ENCODE measurements at places on chromosomes 3 and 15.

- DNase-seq = no peak
Observed at GRCh38 chr3:16332904-16333426, 68.0 kb downstream of the OXNAD1 start.

GRCh38 chr3:58880182-58880581 lies 169.6 kb downstream of the CFAP20DC start:
- no peak for DNase-seq

DNA sequence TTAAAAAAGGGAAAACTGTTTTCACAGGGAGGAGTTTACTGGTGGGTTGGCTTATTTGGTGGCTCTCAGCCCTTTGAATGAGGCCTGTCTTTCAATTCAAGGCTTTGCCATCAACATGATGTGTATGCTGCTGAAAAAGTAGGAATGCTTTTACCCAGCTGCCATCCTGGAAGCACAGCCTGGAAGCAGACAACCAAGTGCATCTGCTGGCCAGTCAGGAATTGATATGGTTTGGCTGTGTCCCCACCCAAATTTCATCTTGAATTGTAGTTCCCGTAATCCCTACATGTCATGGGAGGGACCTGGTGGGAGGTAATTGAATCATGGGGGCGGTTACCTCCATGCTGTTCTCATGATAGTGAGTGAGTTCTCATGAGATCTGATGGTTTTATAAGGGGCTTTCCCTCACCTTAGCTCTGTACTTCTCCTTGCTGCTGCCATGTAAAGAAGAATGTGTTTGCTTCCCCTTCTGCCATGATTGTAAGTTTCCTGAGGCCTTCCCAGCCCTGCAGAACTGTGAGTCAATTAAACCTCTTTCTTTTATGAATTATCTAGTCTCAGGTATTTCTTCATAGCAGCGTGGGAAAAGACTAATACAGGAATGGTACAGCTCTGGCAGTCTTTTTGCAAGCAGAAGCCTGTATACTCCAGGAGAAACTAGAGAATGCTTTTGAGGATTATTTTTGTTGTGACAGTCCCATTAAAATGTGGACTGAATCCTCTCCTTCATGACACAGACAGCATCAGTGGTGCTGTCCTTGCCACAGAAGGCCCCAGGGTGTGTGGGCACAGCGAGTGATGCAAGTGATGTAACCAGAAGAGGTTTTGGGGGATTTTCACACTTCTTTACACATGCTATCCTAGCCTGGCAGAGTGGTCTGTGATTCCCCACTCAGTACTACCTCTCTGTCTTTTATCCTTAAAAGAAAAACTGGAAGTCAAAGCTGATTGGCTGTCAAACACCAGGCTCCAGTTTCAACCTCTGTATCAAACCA lies 20.0 kb downstream of the PLCL2 start:
- DNase-seq = no peak

DNA sequence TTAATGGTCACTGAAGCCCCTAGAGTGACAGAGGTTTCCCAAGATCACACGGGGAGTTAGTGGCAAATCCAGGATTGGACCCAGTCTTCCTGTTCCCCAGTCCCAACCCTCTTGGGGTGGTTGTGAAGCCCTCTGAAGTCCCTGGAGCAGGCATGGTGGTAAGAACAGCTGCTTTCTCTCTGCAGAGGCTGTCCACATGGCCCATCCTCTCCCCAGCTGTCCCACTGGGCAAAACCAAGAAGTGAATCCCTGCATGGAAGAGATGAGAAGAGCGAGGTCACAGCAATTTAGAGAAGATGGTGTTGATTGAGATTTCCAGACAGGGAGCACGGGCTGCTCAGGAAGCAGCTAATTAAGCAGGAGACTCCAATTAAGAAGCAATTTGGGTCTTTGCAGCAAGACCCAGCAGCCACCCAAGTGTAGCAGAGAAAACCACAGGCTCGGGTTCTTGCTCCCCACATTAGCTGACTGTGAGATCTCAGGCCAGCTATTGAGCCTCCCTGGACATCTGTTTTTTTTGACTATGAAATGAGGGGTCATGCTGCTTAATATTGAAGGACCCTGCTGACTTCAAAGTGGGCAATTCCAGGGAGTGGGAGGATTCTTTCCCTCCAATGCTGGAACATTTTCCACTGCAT lies 14.8 kb upstream of the HDAC11 start:
- no peak for DNase-seq

DNA sequence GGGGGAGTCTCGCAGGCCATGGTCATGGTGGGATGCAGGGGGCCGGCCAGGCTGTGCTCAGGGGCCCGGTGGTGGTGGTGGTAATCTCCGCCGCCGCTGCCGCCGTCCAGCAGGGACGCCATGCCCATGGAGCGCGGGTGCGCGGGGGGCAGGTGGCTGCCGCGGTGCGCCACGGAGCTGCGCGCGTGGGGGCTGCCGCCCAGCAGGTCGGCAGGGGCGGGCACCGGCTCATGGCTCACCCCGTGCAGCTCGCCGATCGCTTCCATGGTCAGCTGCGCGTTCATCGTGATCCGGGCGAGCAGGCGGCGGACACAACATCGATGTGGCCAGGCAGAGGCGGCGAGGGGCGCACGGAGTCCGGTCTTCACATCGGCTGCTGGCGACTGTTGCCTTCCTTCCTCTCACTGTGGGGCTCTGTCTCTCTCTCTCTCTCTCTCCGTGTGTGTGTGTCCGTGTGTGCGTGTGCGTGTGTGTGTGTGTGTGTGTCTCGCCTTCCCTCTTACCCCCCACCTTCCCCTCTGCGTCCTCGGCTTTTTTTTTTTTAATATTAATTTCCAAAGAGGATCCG lies 451 bp downstream of the ONECUT1 start:
- DNase-seq = no peak

GRCh38 chr3:105905328-105905727 lies 36.5 kb upstream of the CBLB start:
- no peak for DNase-seq

DNA sequence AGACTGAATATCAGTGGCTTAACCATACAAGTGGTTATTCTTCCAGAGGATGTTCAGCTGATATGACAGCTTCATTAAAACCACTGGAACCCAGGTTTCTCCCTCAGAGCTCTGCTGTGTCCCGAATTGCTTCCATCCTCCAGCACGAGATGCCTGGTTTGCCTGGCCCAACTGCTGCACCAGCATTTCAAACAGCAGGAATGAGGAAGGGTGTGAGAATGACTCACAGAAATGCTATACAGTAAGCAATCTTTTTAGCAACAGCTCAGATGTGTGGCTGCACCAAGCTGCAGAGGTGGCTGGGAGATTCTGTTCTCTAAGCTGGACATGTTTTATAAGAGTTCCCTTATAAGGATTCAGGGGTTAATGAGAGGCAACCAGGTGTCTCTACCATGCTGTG lies 271.0 kb downstream of the GABRG3 start:
- DNase-seq = no peak

DNA sequence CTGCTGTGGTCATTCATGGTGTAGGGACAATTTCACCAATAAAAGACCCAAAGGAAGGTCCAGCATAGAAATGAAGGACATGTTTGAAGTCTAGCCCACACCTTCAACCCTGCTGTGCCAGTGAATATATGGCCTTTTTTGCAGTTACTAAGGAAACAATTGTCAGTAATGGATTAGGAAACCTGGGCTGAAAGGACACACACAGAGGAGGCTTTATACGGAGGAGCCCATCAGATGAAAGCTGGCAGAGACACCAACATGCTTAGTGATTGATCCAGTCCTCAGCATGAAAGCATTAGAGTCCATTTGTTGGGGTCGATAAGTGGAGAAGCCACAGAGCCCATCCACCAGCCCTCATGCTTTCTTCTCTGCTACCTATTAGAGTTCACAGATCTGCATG lies 584.3 kb downstream of the AGBL1 start:
- no peak for DNase-seq

DNA sequence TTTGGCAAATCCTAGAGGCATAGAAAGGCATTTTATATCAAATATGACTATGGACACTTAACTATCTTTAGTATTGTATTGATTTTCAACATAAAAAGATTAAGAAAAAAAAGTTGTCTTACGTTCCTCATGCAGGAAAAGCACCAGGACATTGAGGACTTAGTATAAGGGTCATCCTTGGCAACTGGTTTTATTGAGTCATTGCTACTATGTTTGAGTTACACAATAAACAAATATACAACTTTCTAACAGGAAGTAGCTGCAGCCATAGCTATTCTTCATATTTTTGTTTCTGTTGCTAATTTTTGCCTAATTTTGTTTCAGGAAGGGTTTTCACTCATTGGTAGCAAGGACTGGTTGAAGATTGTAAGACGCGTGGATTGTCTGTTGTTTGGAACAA lies 93.0 kb downstream of the NPTN start:
- no peak for DNase-seq

DNA sequence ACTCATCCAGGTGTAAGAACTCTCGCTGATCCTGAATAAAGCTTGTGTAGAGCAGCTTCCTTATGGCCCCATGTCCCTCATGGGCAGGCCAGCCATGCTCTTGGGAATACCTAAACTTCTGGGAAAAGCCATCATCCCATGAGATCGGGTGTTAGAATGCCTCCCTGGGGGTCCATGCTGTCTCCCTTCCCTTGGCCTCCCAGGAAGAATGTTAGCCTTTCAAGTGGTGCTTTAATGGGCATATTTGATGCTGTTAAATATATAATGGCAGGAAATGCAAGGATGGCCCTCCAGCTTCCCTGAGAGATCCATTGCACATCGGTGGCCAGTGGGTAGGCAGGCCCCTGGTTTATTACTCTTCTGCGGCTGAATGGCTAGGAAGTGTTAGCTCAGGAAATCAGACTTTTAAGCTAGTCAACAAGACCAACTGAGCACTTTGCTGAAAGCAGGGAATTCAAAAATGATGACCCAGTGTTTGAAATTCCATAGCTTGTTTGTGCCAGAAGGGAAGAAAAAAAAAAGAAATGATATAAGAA lies 60.5 kb upstream of the LRTM1 start:
- no peak for DNase-seq

GRCh38 chr3:76040946-76041345 lies 255.6 kb upstream of the ZNF717 start:
- no peak for DNase-seq

DNA sequence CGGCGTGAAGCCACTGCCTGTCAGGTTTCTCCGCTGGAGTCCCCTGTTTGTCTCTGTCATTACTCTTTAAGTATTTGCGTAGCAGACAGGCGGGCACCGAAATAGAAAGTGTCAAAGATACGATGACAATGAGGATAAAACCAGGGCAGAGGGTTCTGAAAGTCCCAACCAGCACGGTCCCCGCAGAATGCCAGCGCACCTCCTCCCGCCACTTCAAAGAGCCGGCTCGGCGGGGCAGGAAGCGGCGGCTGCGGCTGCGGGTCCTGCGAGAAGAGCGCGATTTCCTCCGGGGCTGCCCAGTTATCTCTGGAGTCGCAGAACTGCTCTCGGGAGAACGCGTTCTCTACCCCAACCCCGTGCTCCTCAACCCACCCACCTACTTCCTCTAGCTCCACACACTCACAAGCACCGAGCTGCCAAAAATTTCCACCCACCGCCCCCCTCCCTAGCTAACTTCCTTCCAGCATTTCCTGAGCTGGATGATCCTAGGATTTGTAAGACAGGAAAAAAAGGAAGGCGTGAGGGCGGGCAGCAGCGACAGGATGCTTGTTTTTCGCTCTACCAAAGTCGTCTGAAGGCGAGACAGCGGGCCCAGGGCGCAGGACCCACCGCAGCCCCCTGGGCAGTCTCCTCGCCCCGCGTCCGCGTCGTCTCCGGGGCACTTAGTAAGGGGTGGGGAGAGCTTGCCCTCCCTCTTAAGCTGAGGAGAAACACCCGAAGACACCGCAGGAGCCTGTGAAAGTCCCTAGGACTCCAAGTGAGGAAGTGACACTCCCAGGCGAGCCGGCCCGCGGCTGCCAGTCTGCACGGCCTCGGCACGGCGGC lies at the start of gene ARHGAP31:
Gene ARHGAP31, plus strand, starts transcription at position 513 of the 825 bp plus-strand sequence. CDS start 522 bp downstream, outside the sequence.
- peak; percentile 71 for DNase-seq

DNA sequence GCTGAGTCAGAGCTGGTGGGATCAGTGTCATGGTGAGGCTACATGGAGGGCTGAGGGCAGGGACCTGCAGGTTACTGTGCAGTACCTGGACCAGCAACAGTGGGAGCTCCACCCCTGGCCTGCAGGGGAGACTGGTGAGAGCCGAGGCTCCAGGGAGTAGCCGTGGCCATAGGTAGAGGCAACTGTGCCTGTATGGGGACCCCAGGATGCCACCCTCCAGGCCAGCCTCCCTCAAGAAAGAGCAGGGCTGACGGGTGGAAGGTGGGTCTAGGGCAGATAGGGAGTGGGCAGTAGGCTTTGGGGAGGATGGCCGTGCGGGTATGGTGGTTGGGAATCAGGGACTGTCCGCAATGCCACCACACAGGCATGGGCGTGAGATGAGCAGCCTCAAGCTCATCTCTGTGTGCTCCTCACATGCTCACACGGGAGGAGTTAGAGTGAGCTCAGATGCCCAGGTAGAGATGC lies 35.5 kb downstream of the FBLN2 start:
- no peak for DNase-seq

GRCh38 chr3:23659274-23659673 lies 146.5 kb upstream of the UBE2E1 start:
- DNase-seq = no peak

GRCh38 chr3:111881480-111881879 lies 22.4 kb downstream of the PHLDB2 start:
- DNase-seq = no peak

GRCh38 chr3:20575146-20575545 lies 389.1 kb upstream of the SGO1 start:
- no peak for DNase-seq

DNA sequence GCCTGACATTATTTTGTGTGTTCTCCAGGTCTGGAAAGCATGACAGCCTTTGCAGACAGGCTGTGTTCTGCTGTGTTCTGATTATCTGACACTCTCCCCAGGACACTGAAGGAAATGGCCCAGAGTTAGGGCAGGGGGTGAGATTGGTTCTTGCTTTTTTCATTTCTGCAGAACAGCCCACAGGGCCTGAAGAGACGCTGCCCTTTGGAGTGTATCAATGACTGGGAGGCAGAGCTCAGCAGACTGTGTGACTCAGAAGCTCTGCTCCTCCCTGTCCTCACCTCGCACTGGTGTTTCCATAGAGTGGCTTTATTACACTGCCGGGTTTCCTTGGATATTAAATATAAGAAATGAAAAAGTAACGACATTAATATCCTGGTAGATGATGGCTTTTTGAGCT lies 523.6 kb downstream of the NTRK3 start:
- no peak for DNase-seq

- no peak for DNase-seq
Observed at GRCh38 chr3:185585518-185585858, 607 bp upstream of the SENP2 start.

GRCh38 chr15:85499371-85499887 lies 119.0 kb downstream of the AKAP13 start:
- DNase-seq = no peak

- DNase-seq = no peak
Observed at GRCh38 chr3:87706176-87706575, 352.6 kb downstream of the CGGBP1 start.

- no peak for DNase-seq
Observed at GRCh38 chr3:9780458-9780812, 10.7 kb upstream of the CAMK1 start.

Measured in DMS 273 treated with DMSO at 0.1 percent for 48 hours (cell line).